ENCODE measurements at places on chromosomes 1 and 21.

DNA sequence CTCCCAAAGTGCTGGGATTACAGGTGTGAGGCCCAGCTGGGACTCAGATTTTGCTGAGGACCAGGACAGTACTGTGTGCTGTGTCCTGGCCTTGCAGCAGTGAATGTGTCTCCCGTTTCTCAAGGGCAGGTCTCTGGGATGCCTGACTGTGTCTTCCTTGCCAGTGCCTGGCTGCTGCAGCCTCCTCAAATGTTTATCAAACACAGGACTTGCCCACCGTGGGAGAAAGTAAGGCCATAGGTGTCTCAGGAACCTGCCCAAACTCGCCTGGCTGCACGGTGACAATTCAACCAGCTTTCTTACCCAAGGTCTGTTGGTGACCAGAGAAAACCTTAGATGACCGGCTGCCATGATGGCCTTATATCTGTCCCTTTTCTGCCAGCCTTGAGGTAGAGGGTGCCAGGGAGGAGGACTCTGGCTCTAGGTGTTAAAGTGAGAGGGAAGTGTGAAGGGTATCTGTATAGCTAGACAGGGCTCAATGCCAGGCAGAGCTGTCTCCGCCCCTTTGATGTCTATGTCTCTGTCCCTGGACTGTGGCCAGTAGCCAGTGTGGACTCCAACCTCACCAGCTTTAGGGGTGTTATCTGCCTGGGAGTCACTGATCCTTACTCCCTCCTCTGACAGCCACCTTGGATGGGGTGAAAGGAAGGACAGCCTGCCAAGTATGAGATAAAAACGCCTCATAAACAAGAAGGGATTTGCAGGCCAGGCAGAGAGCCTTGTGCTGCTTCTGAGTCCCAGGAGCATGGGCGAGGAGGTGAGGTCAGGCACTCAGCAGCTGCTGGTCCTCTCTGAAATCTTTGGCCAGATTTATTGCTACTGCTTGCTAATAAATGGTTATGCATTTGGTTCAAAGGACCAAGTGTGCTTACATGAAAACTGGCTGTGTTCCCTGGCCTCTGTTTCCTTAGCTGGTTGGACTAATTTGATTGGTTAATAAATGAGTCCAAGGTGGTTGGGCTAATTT, 22.3 kb downstream of the IL6R start:
- no peak for DNase-seq

DNA sequence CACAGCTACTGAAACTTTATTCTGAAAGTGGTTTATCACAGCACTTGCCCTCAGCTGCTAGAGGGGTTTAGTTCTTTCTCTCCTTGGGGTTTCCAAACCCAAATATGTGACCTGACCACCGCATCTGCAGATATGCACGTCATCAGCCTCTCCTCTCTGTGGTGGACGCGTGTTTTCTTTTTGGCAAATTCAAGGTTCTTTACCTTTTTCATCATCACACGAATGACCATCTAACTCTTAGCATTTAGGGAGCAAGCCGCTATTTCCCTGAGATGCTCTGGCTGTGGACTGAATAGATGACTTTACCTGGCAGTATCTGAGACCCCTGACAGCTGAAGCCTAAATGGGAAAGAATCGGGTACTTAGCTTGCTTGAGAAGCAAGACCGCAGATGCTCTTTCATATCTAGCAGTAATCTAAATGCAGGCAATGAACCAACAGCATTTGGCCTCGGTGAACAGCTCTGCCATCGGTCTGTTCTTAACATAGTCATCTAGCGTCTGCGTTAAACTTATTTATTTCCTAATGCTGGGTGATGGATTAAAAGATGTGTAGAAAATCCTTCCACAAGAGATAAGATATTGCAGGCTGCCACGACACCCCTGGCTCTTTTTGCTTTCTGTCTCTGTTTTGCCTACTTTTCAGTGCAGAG, 463.4 kb downstream of the CAMTA1 start:
- no peak for DNase-seq

- no peak for DNase-seq
Observed at GRCh38 chr1:32883338-32884031, 2.8 kb upstream of the HPCA start.

DNA sequence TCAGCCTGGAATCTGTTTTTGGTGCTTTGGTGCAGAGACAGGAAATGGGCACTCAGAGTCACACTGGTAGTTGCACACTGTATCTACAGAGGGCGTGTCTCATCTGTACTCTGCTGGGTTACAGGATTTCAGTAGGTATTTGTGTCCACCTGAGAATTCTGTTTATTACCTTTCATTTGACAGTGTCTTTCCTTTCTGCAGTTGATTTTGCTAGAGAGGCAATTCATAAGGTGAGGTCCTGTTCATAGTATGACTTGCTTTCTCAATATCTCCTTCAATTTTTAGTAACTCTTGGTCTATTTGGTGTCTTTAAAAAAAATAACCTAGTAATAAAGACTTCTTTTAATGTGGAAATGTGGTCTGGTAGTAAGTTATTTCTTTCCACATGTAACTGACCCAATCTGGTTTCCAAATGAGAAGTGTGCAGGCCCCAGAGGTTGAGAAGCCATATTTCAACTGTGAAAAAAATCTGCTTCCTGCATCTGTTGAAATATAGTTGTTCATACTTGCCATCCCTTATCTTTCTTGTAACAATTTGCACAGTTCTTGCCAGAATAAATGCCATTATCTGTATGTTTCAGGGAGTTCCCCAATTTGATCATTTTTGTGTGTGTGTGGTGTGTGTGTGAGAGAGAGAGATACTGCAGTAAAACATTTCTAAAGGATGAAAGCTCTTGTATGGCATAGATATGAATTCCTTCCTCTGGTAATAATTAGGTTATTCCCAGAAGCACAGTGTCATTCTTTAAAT, 78.4 kb upstream of the DNAJC6 start:
- DNase-seq, result no peak

- no peak for DNase-seq
Observed at GRCh38 chr1:165635329-165635728, 4.3 kb downstream of the MGST3 start.

- DNase-seq, result no peak
Observed at GRCh38 chr1:31757204-31757679, 6.9 kb downstream of the ADGRB2 start.

DNA sequence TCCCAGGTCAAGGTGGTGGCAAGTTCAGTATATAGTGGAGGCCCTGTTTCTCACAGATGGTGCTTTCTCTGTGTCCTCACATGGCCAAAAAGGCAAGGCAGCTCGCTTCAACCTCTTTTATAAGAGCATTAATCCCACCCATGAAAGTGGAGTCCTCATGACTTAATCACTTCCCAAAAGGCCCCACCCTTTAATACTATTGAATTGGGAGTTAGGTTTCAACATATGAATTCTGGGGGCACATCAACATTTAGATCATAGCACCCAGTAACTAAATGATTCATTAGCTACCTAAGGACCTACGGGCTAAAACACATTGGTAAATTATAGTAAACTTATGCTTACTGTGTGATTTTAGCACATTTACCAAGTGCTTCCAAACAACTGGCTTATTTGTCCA, 317.9 kb downstream of the LTN1 start:
- no peak for DNase-seq

- DNase-seq, result no peak
Observed at GRCh38 chr1:155171836-155172731, 1.0 kb downstream of the KRTCAP2 start.

- DNase-seq, result peak; percentile 43
Observed at GRCh38 chr1:179867493-179868330, 9.9 kb downstream of the TOR1AIP2 start.

DNA sequence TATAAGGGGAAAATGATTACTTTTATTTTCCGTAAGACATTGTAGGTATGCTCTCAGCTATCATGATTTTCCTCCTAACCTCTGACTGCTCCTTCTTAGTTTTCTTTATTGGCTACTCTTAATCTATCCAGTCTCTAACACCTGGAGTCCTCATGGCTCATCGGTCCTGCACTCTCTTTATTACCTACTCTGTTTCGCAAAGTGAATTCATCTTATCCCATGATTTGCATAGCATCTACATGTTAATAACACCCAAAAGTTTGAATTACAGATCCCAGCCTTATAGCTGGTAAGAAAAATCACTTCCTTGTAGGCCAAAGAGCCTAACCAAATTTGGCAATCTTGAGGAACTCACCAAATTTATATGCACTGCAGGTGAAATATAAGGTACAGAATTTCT, 136.3 kb downstream of the CDC42BPA start:
- DNase-seq, result no peak

DNA sequence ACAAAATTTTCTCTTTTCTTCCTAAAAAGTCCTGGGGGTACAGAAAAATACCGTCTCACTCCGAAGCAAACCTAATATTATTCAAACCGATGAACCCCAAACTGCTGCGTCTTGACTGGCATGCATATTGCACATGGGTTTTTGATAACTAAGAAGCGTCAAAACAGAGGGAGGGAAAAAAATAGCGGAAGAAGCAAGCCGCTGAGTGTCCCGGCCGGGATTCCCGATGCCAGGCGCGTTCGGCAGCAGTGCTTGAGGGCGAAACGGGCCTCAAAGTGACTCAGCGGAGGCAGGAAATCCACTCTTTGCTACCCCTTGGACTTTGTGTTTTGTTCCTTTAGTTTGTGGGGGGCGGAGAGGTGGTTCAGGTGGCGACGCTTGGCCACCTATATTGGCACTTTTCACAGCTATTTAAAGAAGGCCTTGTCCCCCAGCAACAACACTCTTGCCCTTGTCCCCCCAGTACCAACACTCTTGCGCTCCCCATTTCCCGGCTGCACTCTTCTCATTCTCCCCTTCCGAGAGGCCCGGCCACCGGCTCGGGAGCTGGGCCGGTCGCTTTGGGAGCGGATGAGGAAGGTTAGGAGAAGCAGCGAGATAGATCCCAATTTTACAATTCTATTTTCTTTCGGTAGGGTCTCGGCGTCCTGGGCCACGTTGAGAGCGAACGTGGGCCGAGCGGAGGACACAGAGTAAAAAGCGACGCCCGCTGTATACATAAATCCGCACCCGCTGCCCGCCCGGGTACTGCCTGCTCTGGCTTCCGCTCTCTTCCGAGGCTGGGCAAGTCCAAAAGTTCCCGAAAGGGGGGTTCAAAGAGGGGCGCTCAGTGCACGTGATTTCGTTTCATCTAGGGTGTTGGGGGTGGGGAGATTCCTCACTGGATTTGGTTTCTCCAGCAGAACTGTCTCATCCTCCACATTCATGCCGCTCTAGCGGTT, 2.5 kb downstream of the LMX1A start:
- no peak for DNase-seq

GRCh38 chr1:2457444-2457843, 18.6 kb upstream of the PLCH2 start:
- no peak for DNase-seq

GRCh38 chr21:45833414-45833813, 148.2 kb upstream of the COL6A1 start:
- DNase-seq, result no peak

DNA sequence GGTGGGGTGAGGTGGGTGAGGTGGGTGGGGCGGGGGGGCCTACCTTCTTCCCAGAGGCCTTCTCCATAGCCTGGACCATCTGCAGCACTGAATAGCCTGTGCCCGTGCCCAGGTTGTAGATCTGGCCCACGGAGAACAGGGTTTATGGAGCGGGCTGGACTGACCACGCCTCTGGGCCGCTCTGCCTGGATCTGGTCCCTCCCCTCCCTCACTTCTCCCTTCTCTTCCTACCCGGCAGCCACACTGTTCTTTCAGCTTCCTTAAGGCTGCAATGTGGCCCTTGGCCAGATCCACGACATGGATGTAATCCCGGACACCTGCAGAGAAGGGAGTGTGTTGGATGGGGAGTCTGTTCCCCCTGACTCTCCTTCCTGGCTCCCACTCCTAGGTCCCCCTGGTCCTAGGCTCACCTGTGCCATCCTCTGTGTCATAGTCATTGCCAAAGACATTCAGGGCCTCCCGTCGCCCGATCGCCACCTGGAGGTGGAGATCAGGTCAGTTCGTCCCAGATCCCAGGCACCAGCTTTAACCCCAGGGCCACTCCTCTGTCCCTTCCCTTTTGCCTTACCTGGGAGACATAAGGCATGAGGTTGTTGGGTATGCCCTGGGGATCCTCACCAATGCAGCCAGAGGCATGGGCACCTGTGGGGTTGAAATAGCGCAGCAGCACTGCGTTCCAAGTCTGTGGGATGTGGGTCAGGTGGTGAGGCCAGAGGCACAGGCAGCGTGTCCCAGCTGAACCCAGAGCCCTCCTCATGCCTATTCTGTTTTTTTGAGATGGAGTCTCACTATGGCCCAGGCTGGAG, 3.9 kb downstream of the GALE start:
- no peak for DNase-seq

DNA sequence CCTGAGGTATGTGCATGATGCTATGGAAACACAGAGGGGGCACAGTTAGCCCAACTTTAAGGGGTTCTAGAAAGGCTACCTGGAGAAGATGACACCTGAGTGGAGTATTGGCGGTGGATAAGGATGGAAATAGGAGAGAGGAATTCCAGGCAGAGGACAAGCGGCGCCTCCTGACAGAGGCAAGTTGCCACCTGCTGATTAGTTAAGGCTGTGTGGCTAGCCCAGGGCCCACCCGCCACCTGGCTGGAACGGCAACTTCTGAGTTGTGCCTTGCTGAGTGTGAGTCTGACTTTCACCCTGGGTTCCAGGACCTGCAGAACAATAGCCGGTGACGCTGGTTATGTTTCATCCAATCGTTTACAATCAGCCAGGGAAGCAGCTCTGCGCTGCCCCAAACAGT, 126.9 kb upstream of the LMO4 start:
- DNase-seq, result no peak

All from activated gamma-delta T cell treated with Interleukin-2 at 50 U/mL for 16 hours (primary cell).